ENCODE measurements at places on chromosomes 4 and X.

- DNase-seq: no peak
These were observed 72.8 kb upstream of the MAPK10 start for GRCh38 chr4:86432559-86433134.

DNA sequence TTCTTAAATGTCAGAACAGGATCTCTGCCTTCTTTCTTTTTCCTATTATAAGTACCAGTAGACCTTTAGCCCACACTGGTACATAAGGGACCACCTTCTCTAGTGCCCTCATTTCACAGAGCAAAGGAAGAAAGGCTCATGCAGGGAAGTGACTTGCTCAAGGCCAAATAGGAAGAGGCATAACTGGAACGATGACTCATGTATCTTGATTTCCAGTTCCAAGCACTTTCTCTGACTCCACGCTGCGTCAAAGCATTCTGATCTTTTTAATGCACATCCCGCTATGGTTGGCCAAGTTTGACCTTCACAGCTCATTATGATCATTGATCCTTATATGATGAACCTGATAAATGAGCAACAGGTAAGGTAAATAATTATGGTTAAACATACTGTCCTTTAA is 542.0 kb downstream of the GBA3 start:
- no peak for DNase-seq

DNA sequence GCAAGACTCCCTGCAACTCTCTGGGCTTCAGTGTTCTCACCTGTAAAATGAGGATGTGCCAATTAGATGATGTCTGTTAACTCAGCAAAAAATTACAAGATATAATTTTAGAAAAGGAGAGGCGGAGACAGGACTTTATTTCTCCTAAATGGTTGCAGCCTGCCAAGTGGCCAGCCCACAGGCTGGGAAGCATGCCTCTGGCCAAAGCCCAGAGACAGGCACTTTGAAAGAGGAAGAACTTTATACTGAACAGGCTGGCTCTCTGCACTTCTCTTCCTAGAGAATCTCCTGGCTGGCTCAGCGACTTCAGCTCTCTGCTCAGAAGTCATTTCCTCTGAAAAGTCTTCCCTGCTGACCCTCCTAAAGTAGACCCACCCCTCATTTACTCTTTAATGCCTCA is 3.7 kb downstream of the PRDM5 start:
- DNase-seq: no peak

DNA sequence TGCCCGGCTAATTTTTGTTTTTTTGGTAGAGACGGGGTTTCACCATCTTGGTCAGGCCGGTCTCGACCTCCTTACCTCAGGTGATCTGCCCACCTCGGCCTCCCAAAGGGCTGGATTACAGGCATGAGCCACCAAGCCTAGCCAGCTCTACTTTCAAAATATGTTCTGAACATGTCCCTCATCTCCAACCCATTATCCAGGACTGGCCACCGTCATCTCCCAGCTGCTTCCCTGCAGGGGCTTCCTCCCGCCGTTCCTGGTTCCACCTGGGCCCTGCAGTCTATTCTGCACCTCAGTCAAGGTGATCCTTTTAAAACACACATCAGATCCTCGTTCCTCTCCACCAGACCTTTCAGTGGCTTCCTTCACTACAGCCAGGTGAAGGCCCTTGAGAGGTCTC is 80.9 kb upstream of the NKX1-1 start:
- no peak for DNase-seq

GRCh38 chr4:38131371-38132091 is 171.3 kb downstream of the PTTG2 start:
- peak; percentile 79 for DNase-seq

DNA sequence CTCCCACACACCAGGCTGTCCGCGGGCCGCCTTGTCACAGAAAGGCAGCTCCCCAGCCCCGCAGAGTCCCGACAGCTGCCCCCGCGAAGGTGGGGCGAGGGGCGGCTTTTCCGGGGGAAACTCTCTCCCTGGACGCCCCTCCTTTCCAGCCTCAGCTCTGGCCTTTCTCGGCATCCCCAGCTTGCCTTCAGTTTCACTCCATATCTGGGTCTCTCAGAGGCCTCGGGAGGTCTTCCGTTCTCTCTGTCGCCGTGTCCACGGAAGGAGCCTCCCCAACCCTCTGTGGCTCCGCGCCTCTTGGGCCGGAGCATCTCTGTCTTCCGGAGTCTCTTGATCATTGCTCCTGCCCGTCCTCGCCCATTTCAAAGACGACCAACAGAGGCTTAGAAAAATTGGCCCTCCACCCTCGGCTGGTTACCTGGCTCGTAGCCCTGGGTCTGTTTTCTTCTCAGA is 6.1 kb upstream of the MSX1 start:
- DNase-seq: no peak

DNA sequence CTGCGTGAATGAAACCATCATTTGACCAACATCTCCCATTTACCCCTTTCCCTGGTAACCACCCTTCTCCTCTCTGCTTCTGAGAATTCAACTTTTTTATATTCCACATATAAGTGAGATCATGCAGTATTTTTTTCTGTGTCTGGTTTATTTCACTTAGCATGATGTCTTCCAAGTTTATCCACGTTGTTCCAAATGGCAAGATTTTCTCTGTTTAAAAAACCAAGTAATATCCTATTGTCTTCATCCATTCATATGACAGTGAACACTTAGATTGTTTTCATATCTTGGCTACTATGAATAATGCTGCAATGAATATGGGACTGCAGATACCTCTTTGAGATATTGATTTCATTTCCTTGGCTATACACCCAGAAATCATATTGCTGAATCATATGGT is 362.4 kb upstream of the SLC7A11 start:
- DNase-seq: no peak

DNA sequence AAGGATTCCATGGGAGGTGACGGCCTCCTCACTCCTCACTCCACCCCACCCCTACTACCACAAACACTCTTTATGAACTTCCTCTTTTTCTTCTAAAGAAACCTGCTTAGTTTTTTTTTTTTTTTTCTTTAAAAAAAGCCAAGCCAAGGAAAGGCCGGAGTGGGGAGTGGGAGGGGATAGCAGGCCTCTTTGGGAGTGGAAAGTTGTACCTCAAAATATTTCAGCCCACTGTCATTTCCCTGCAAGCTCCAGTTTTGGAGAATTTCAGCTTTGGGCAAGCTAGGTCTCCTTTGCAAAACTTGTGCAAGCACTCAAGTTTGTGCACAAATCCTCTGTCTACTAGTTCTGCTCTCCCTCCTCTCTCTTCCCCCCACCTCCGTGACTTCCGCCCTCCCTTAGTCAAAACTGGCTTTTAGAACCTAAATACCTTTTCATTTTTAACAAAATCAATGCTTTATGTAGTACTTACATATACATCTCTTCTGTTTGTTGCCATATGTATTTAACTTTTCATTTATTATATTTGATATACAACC is 512 bp upstream of the ANTXR2 start:
- peak; percentile 19 for DNase-seq

DNA sequence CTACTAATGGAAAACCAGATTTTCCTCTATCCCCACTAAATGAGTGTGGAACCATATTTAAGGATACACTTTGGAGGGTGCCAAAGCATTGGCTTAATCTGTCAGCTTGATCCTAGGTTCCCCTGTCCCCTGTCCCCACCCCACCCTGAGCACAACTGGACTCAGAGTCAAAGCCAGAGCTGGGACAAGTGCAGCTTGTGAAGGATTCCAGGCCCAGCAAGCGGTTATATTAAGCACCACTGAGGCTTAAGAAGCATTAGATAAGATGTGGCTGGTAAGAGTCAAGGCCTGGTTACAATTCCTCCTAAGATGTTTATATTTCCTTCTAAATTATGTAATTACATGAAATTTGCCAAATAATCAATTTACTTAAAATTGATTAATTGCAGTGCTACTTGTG is 350.0 kb upstream of the GATB start:
- DNase-seq: no peak

DNA sequence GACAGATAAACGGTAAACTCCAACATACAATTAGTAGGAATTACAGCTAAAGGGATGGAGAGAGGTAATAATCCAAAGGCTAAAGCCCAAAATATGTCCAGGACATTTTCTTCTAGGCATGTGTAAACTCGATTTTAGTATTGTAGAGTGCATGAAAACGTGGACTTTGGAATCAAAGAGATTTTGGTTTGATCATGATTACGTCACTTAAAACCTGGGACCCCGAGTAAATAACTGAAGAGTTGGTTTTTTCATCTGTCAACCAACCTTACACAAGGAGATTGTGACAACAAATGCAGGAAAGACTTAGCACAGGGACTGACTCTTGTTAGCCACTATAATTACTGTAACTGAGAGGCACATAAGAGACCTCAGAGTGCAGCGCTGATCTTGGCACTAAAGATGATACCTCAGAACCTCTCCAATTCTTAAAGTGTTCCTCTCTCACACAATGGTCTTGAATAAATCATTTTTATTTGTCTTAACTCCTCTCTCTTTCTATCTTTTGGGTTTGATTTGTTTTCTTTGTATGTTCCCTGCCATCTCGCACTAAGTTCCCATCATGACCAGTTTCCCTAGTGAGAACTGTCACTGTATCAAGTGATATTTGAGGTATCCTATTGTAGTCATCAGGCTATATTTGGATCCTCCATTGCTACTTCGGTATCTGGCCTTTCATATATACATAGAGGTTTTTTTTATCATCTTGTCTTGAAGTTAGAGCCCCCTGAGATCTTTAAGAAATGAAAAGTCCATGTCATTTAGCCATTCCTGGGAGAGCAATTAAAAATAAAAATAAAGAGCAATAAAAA is 32.2 kb upstream of the MSL3 start:
- DNase-seq: no peak

GRCh38 chrX:13515211-13515930 is 54.0 kb upstream of the EGFL6 start:
- DNase-seq: no peak

DNA sequence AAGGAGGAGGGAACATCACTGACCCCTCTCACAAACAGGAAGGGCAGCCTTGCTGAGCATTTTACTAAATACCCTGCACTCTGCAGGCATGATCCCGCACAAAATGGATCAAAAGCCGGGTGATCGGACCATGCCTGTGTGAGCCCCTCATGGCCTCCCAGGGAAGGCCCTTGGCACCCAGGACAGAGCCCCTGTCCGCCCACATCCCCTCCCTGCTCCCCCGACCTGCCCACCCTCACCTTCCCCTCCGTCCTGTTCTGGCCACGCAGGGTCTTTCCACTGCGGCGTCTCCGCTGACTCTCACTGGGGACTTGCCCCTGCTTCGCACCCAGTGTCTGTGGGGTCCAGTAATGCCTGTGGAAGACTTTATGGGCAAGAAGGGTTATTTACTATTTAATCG is 105.0 kb downstream of the HMX1 start:
- no peak for DNase-seq

- no peak for DNase-seq
These were observed 164.1 kb downstream of the PPP3CA start for GRCh38 chr4:101183221-101183620.

GRCh38 chrX:47564438-47565085 is 3.6 kb downstream of the ARAF start:
- DNase-seq: no peak

DNA sequence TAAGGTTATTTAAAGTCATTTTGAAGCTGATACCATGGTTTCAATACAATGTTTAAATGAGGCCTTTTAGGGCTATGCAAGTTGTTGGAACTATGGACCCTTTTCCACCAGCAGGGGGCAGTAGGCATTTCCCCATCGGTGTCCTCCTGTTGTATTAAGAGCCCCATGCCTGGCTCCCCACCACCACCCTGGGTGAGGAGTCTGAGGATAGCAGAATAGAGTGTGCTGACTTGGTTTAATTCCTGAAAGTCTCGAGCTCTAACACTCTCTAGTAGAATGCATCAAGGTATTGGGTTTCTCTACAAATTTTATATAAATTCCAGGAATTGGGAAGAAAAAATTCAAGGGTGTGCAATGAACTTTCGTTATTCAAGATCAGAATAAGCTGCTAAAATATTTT is 234.8 kb upstream of the JADE1 start:
- peak; percentile 50 for DNase-seq

GRCh38 chr4:53529025-53529424 is 62.3 kb downstream of the LNX1 start:
- no peak for DNase-seq

DNA sequence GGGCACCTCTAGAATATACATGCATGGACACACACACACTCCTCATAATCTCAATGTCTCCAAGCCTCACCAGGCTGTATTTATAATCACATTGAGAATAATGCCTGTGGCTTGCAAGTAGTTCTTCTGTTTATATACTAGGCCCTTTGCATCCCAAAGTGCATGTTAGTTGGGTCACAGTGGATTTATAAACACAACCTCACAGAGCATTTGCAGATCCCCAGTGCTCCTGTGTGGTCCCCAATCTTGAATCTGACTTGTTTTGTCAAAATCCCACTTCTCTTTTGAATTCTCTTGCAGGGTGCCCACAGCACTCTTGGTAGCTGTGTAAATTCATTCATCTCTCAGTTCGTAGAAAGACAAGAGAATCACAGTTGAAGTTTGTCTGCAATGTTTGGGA is 49.6 kb upstream of the PROM1 start:
- DNase-seq: no peak

DNA sequence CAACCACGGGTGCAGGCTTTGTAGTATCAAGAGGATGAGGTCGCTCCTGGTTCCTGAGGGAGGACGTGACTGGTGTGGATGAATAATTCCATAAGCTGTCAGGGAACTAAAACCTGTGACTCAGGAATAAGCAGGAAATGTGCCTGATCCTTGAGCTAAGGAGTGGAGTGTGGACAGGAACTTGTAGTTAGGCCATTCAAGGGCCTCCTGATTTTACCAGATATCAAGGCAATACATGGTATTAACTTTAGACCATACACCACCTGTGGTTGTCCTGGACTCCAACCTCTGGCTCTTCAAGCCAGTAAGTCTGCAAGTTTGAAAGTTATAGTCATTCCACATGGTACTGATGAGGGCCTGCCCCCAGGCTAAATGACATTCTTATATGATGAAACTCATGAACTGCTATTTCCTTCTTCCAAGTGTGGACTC is 12.1 kb upstream of the ING2 start:
- no peak for DNase-seq

DNA sequence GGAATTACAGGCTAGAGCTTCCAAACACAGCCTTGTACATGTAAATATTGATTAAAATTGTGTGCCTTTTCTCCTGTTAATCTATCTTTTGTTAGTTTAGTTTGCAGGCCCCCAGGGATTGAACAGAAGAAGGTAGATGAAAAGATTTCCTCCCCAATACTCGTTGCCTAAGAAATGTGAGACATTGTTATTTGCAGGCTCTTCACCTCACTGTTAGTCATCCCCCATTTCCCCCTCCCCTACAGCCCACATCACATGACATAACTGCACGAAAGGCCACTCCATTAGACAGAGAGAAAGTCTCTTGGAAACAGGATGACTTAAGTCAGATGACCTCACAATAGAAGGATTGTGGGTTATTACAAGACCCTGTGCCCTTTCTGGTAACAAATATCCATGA is 13.3 kb upstream of the MID1 start:
- DNase-seq: no peak

- no peak for DNase-seq
These were observed 365.5 kb downstream of the CXXC4 start for GRCh38 chr4:104129243-104129642.

Data from CD4-positive, alpha-beta T cell treated with Interleukin-1 beta for 1 hour (primary cell).